H54 (cell line): ENCODE measurements at places on chromosomes 16 and 17.
A peak's percentile ranks its signal among the peaks of the same experiment; 100 is the strongest.

GRCh38 chr17:80605326-80606066, 60.9 kb downstream of the RPTOR start:
- DNase-seq, result peak; percentile 65

- DNase-seq, result no peak
Observed at GRCh38 chr17:68134046-68134637, 98.6 kb downstream of the KPNA2 start.

GRCh38 chr16:50389900-50390299, 21.1 kb upstream of the BRD7 start:
- DNase-seq, result no peak

DNA sequence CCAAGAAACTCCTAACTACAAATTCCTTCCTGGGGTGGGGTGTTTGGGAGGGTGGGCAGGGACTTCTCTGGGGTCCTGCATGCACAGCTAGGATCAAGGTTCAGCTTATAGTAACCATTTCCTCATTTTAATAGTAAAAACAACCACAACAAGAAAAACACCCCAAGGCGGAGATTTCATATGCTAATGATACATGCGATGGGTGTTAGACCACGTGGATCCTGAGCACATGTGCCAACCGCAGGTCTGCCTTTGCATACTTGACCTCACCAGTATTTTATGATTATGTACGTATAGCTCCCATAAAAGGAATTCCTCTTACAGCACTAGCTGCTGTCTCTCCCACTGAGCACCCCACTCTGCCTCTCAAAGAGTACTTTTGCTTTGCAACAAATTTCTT, 1.9 kb downstream of the KRTAP4-11 start:
- DNase-seq, result no peak

- DNase-seq, result no peak
Observed at GRCh38 chr16:1960665-1961630, 1.6 kb downstream of the NDUFB10 start.

GRCh38 chr17:81238490-81238814, 403 bp downstream of the TEPSIN start:
- no peak for DNase-seq

- peak; percentile 94 for DNase-seq
Observed at GRCh38 chr17:16584273-16584995, 15.4 kb upstream of the ZNF287 start.

GRCh38 chr17:81904600-81905423, 2.8 kb downstream of the NPB start:
- DNase-seq, result no peak

DNA sequence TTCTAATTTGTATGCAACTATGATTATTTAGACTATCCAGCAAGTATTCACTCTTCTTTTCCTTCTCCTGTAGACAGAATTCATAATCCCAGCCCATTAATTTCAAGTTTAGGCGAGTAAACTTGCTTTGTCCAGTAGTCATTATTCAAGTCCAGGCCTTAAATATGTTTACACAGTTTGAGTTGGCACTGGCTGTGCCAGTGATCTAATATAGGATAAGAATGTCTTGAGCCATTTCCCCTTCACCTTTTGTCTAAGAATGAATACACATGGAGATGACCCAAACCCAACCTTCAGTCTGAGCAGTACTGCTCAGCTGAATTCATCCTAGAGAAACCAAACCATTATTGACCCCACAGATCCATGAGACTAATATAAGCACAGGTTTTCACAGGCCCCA, 930.4 kb upstream of the CDH8 start:
- no peak for DNase-seq
